ENCODE measurements at places on chromosomes 4 and X.

DNA sequence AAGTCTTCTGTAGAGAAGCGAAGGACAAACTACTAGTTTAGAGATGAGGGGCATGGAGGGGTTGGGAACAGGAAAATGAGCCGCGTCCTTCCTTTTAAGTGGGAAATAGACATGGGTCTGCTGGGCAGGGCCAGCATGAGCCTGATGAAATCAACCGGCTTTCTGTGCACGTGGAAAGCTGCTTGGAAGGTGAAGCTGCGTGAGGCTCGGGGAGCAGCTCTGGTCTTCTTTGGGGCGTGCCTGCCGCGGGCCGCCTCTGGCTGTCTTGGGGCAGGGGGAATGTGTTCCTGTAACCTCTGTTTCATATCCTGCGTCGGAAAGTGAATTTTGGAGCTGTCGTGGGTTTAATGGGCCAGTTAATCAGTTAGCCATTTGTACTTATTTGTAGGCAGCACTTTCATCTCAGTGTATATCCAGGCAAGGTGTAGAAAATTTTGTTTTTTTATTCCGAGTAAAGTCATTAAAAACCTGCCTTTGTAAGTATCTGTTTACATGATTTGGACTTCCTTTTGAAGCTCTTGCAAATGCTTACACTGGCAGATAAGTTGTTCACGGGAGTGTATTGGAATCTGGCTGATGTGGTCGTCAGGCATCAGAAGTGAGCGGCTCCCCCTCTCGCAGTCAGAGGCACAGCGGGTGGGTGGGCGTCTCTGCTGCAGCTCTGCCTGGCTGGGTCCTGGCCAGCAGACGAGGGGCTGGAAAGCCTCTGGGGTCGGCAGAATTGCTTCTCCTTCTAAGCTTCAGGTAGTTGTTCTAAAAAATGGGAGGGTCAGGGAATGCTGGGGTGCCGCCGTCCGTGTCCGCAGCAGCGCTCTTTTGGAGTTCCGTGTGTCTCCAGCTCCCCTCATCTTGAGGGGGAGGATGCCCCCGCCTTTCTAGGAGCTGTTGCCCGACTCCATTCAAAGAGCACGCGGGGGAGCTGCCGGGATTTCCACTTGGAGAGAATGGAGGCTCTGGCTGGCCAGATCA is 70.5 kb upstream of the HGFAC start:
- DNase-seq, result no peak

GRCh38 chr4:151409470-151410313 is 716 bp downstream of the FHIP1A start:
- DNase-seq, result no peak

GRCh38 chr4:182268966-182269365 is 25.8 kb downstream of the TENM3 start:
- no peak for DNase-seq

- no peak for DNase-seq
These were observed 103.6 kb downstream of the PRKX start for GRCh38 chrX:3609810-3610209.

DNA sequence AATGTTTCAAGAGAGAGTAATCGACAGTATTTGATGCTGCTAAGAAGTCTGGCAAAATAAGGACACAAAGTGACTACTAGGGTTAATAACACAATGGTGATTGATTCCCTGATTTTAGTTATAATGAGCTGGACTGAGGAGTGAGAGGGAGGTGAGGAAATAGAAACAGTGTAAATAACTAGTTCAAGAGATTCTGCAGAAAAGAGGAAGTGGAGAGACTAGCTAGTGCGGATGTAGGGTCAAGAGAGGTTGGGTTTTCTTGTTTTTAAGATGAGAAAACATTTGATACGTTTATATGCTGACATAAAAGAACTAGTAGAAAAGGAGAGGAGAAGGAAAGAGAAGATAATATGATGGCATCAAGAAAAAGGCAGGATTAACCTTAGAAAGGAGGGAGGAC is 12.2 kb upstream of the TRPC5 start:
- DNase-seq, result no peak

DNA sequence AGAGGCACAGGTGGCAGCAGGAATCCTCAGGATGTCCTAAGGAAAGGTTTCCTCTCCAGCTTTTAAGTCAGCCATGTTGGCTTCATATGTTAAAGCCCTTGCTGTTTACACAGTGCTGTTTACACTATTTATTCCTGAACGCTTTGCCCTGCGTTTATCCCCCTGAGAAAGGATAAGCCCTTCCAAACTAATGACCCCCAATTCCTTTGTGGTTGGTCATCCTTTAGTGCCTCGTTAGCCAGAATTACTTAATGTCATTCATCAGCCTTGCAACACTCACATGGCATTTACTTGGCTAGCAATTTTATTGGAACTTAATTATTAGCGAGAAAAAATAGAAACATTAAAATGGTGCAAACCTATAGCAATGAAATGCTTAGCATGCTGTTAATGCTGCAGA is 23.8 kb downstream of the VCX2 start:
- no peak for DNase-seq

- no peak for DNase-seq
These were observed 161.1 kb downstream of the TRIML1 start for GRCh38 chr4:188300385-188300784.

DNA sequence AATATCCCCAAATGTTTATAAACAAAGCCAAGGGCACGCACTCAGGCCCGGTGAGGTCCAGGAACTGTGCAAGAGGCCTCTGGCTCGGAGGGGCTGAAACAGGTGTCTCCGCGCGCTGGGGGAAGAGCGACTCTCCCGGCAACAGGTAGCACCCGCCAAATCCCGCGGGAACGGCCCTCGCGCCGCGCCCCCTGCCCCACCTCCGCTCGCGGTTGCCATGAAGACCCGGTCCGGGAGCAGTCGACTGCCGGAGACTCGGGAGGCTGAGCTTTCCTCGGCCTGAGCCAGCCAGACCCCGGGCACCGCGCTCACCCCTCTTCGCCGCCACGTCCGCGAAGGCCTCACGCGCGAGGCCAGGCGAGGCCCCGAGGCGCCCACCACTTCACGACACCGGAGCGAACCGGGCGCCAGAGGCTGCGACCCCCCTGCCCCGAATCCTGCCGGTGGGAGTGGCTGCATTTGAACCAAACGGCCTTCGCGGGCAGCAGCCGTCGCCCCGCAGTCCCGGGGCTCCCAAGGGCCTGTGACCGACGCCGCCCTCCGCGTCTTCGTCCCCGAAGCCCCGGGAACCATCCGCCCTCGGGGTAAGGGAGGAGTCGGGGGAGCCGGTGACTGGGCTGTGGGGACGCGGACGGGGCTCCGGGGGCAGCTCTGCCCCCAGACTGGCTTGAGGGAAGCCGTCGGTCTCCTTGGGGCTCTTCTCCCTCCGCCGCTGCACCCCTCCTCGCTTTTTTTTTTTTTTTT is at the start of gene NSUN7:
NSUN7 (plus strand) TSS at position 239 of the 744 bp plus-strand sequence. CDS start 739 bp downstream, outside the sequence.
- no peak for DNase-seq

DNA sequence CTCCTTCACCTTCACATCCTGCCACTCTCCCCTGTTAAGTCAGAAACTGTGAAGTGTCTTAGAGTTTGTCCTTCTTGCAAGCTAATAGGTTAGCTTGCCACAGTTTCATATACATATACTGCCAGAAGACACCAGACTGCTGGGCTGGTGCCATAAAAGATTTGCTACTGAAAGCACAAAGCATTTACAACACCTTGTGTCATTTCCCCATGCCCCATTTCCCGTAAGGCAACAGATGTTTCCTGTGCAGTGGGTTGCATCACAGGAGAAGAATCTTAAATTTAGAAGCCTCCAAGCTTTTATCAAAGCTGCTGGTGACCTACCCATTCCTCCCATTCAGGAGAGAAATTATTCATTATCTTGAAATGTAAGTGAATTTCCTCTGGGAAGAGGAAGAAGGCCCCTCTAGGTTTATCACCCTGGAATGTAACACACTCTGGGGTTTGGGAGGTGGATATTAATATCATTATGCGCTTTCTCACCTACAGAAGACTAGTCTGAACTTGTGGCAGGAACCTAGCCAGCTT is 34.5 kb upstream of the RAB33B start:
- no peak for DNase-seq

GRCh38 chr4:79395841-79396240 is 12.2 kb downstream of the GK2 start:
- DNase-seq, result no peak

DNA sequence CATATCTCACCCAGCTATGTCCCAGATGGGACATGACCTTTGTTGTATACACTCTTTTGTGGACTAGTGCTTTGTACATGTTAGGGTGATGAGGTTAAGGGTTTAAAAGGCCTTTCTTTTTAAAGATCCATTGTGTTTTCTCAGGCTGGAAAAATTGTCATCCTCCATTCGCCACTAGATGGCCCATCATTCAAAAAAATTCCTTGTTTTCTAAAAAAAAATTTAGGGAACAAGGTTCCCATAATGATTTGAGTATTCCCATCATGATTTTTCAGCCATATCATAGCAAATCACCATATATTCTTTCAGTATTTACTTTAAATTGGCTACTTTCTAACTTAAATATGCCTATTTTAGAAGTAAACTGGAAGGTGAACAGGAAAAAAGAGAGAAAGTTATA is 91.9 kb upstream of the TMEM164 start:
- no peak for DNase-seq

DNA sequence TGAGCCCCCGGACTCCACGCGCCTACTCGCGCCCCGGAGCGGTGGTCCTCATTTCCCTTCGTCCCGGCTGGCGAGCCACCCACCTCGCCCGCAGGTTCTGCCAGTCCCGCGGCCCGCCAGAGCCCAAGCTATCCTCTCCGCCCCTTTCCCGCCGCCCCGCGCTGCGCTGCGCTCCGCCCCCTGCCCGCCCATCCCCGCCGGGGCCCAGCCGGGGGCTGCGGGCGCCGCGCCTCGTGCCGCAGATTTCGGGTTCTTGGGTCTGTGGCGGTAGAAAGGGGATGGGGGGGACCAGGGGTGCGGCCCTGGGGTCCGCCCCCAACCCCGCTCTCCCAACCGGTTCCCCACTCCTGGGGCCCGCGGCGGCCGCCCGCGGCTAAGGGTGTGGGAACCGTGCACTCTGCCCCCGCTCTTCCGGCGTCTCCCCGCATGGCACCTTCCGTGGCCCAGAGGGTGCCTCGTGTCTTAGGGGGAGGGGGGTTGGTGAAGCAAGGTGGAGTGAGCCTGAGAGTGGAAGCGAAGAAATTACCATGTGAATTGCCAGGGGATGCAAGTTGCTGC is 650.8 kb upstream of the DIPK2B start:
- DNase-seq, result no peak

DNA sequence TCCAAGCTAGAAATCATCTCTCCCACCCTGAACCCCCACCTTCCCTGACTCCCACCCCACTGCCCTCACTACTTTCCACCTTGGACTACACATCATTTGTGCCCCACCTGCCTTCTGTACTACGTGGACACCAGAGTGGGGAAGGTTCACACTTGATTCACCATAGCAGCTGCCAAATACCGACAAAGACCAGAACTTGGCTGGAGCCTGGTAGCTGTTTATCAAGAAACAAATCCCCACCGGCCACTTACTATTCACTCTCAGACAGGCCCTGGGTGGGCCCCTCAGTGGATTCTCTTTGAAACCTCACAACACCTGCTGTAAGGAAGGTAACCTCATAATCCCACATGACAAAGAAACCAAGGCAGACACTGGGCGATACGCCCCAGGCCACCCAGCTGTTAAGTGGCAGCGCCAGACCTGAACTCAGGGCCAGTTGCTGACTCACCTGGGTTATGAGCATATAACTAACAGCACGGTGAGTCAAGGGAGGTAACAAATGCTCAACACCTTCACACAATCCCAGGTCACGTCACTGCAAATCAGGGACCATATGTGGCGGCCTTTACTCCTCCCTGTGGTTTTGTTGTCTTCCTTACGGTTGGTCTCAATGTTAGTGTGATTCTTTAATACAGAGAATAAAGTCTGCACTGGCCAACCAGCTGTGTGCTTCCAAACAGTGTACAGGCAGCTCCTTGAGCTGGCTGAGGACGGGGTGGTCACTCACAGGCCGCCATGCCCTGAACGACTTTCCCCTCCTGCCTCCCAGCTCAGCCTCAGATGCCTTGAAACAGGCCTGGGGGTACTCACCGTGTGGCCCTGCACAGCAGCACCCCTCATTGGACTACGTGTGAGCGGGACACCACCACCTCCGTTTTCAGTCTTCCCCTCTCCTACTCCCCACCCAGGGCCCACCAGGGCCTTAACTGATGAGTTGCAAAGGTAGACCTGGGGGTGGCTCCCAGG is 7.5 kb downstream of the WDR1 start:
- no peak for DNase-seq

DNA sequence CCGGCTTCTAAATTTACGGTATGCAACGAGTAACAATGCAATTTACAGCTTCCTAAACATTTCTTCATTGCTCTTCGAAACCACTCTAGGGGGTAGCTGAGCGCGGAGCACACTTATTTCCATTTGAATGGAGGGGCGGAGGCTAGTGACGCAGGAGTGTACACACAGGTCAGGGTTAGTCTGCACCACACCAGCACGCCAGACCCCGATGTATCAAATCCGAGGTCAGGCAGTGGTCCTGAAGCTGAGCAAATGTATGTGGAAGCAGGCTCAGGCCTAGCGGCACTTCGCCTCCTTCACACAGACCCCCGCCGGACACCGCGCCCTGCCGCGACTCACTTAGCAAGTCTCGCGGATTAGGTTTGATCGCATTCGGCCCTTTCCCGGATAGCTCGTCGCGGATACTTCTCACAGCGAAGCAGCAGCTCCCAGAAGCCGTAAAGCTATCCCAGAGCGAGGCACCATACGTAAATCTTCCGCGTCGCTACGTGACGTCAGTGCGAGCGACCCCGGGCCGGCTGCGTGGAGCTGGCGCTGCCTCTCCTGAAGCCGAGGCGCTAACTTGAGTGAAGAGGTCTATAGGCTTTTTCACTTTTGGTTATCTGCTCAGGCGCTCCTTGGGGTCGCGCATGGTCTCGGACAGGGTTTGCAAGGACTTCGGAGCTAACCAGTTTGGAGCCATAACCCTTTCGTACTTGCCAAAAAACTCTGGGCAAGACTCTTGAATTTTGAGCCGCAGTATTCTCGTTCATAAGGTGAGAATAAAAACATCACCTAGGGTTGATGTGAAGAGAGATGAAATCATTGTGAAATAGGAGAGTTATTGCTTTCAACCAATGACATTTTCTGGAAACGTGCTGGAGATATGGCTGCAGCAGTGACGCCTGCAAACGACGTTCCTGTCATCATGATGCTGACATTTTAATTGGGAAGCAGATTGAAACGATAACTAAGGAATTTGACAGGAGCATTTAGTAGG is at the start of gene AASDH:
AASDH (minus strand) TSS at position 469 of the 979 bp plus-strand sequence. CDS start 3,192 bp downstream, outside the sequence.
- peak; percentile 94 for DNase-seq

DNA sequence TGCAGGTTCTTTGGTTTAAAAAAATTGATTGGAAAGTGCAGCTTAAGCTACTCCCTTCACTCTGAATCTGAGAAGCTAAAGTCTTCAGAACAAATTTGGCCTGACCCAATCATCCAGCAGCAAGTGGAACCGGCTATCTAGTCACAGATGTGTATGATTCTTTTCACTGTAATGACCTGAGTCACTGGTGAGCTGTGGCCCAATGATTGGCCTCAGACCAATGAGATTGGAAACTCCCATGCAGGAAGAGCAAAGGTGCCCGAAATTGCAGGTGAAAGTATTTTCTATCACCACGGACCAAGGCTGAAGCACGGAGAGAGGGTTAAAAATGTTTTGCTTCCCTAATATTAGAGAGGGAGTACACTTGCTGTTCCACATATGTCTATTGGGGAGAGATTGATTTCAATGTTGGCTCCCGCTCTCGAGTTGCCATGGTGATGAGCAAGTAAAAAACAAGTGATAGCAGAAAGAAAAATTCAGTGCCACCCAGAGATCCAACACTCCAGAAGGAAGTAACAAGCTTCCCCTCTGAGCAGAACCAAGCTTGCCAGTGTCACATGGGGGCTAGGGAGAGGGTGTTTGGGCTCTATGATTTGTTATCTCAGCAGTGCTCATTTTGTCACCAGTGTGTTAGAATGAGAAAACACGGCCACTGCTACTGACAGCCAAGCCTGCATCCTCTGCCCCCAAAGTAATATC is 11.2 kb downstream of the RIPPLY1 start:
- DNase-seq, result no peak

- DNase-seq, result no peak
These were observed 341.3 kb upstream of the KLF3 start for GRCh38 chr4:38322714-38323113.
